ENCODE measurements at places on chromosomes 3 and 15. TPM values are rescaled to one million over a fixed set of nuclear protein-coding genes. Genes with fewer than 3 reads are reported as not detected.
A peak's percentile ranks its signal among the peaks of the same experiment; 100 is the strongest.

DNA sequence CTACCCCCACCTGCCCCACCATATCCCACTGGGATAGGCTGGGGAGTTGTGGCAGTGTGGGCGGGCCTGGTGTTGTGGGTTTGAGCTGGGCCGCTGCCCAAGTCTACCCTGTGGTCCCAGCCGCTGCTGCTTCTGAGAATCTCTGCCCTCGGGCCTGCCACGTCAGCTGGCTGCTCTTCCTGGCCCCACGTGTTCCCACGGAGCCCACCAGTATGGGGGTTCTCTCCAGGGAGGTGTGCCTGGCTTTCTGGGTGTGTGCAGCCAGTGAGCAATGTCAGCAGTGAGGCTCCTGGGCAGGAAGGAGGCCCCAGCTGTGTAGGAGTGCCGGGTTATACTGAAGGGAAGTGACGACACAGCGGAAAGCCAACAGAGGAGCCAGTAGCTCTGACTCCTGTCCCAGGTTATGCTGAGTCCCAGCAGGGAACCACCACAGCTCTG is 10.5 kb downstream of the GNAI2 start:
- H3K27ac ChIP-seq = peak overlapping the region; percentile 88
- peaks cover 4% of the 10 kb centered on the region for H3K36me3 ChIP-seq
- peaks cover 82% of the 10 kb centered on the region for H3K4me1 ChIP-seq
- no peak overlapping the region for H3K4me3 ChIP-seq
- no peaks in the 10 kb centered on the region for H3K27me3 ChIP-seq

Gene SEMA6D
- 16.9 TPM for total RNA-seq

- no peak overlapping the region for H3K4me3 ChIP-seq
- H3K27me3 ChIP-seq = no peaks in the 10 kb centered on the region
- no peak overlapping the region for H3K27ac ChIP-seq
- H3K36me3 ChIP-seq = no peaks in the 10 kb centered on the region
- no peak for DNase-seq
- H3K4me1 ChIP-seq = no peaks in the 10 kb centered on the region
Observed at GRCh38 chr15:87826119-87826747, 430.3 kb downstream of the NTRK3 start.

Gene SPINK8
- total RNA-seq = not detected

- no peaks in the 10 kb centered on the region for H3K27me3 ChIP-seq
- H3K36me3 ChIP-seq = no peaks in the 10 kb centered on the region
- no peak for DNase-seq
- H3K27ac ChIP-seq = no peak overlapping the region
Observed at GRCh38 chr3:185786956-185787877, 37.6 kb downstream of the IGF2BP2 start.

DNA sequence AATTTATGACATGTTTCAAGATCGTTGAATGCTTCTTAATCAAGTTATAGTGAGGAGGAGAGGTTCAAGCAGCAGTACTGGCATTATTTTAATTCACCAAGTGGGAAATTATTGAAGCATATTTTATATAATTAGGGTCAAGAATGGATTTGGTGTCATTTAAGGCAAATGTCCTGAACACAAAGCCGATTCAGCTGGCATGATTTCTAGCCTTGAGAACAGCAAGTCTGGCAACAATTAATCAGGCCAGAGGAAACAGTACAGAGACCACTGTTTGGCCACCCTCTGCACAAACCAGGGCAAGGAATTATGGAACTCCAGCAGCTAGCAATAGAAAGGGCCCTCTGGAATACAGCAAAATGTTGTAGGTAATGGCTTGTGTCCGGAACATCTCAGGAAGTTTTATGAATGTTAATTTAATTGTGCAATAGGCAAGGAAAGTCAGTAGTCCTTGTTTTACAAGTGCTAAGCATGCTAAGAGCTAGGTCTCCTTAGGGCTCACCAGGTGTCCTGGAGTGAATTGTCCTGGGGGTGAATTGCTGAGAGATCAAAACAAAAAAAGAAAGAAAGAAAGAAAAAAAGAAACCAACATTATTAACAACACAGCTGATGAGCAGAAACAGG is 38.7 kb upstream of the SNRK start:
- no peaks in the 10 kb centered on the region for H3K27me3 ChIP-seq
- H3K4me1 ChIP-seq = no peaks in the 10 kb centered on the region
- no peak overlapping the region for H3K4me3 ChIP-seq
- H3K36me3 ChIP-seq = no peaks in the 10 kb centered on the region
- no peak overlapping the region for H3K27ac ChIP-seq
- no peak for DNase-seq

Gene CYP8B1
- total RNA-seq = 10.4 TPM

DNA sequence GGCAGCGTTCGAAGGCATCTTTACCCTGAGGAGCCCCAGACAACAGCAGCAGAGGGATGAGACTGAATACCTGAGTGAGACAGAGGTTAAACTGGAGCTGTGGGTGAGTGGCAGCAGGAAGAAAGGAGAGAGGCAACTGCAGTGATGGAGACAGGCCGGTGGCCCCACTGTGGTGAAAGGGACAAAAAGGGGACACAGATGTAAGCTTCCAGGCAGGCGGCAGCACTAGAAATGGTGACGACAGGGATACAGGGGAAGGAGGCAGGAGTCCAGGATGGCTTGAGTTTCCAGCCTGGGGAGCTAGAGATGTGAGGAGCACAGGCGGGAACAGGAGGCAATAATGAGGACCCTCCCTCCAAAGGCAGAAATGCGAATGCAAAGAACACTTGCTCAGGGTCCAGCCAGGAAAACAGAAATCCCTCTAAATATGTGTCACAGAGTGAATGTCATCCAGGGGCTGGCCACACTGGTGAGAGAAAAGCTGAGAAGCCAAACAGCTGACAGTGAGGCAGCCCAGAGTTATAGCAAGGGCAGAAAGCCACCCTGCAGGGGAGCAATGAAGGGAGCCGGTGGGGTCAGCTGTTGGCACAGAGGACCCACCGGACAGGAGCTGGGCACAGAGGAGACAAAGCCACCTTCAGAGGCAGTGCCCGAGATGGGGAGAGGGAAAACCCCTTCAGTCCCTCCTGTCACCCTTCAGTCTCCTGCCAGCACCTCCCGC is 70.1 kb downstream of the TBC1D2B start:
- H3K36me3 ChIP-seq = peaks cover 35% of the 10 kb centered on the region
- H3K27me3 ChIP-seq = no peaks in the 10 kb centered on the region
- H3K27ac ChIP-seq = no peak overlapping the region
- H3K4me3 ChIP-seq = no peak overlapping the region

DNA sequence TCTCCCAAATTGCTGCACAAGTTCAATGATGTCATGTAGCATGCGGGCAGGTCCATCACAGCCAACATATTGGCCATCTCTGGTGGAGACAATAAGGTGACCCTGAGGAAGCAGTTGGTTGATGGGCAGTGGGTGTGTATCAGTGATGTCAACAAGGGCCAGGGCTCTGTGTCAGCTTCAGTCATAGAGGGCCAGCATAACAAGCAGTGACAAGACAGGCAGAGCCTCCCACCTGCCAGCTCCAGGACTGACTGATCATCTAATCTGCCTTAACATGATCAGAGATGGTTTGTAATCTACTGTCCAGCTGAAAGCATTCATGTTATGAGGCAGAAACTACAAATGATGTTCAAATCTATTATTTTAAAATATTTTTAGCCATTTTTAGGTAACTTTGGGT is 62.3 kb downstream of the GLB1 start:
- no peaks in the 10 kb centered on the region for H3K27me3 ChIP-seq
- no peak for DNase-seq
- no peaks in the 10 kb centered on the region for H3K4me1 ChIP-seq
- H3K36me3 ChIP-seq = no peaks in the 10 kb centered on the region
- no peak overlapping the region for H3K27ac ChIP-seq

GRCh38 chr3:75224412-75224811 is 439.7 kb upstream of the FRG2C start:
- H3K27me3 ChIP-seq = no peaks in the 10 kb centered on the region
- no peak overlapping the region for H3K27ac ChIP-seq
- no peak for DNase-seq
- H3K36me3 ChIP-seq = no peaks in the 10 kb centered on the region
- no peaks in the 10 kb centered on the region for H3K4me1 ChIP-seq
- H3K4me3 ChIP-seq = no peak overlapping the region

Gene ZNF660
- total RNA-seq = 5.3 TPM

DNA sequence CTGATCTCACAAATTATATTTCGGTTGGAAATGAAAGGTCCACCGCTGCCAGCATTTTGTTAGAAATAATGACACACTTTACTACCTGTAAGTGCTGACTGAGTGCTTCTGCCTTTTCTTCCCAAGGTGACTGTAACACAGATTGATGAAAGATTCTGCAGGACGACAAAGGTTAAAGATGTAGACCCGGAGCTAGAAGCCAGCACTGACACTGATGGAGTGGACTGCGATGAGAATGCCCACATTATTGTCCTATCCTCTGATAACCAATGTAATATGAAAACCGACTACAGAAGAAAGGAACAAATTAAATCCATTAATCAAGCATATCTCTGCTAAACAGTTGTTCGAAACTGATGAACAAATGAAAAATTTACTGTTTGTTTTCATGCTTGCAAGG is 666.5 kb downstream of the GBE1 start:
- no peaks in the 10 kb centered on the region for H3K36me3 ChIP-seq
- H3K27ac ChIP-seq = no peak overlapping the region
- H3K4me3 ChIP-seq = no peak overlapping the region
- DNase-seq = no peak

- H3K27me3 ChIP-seq = no peaks in the 10 kb centered on the region
- no peak overlapping the region for H3K27ac ChIP-seq
- H3K4me1 ChIP-seq = no peaks in the 10 kb centered on the region
- no peak for DNase-seq
Observed at GRCh38 chr3:197260491-197261163, 37.8 kb downstream of the DLG1 start.

Gene STRIT1
- not detected for total RNA-seq

- no peak for DNase-seq
- H3K4me1 ChIP-seq = no peaks in the 10 kb centered on the region
- no peak overlapping the region for H3K4me3 ChIP-seq
- H3K27me3 ChIP-seq = no peaks in the 10 kb centered on the region
- H3K36me3 ChIP-seq = no peaks in the 10 kb centered on the region
- H3K27ac ChIP-seq = no peak overlapping the region
Observed at GRCh38 chr3:30440880-30441279, 165.5 kb upstream of the TGFBR2 start.

Gene INSYN1
- 4.2 TPM for total RNA-seq

Gene RPL22L1
- 45.1 TPM for total RNA-seq

GRCh38 chr15:58528188-58528870 is 96.5 kb downstream of the LIPC start:
- H3K4me3 ChIP-seq = no peak overlapping the region
- H3K27me3 ChIP-seq = no peaks in the 10 kb centered on the region
- H3K36me3 ChIP-seq = no peaks in the 10 kb centered on the region

DNA sequence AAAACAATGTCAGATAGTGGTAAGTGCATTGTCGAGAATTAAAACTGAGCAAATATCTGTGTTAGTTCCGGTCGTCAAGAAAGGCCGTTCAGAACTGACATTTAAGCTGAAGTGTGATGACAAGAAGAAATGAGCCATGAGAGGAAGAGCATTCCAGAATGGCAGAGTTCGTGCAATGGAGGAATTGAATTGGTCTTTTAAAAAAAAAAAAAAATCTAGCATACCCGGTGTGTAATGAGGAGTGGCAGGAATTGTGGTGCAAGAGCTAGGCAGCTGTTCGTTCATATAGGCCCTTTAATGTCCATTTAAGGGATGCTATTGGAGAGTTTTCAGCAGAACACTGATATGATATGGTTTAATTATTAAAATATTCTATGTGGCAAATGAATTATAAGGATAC is 2.6 kb upstream of the GBE1 start:
- no peaks in the 10 kb centered on the region for H3K36me3 ChIP-seq
- no peaks in the 10 kb centered on the region for H3K27me3 ChIP-seq
- no peak overlapping the region for H3K27ac ChIP-seq
- no peak for DNase-seq

Gene CDC25A
- total RNA-seq = 0.88 TPM

Gene TRH
- not detected for total RNA-seq

DNA sequence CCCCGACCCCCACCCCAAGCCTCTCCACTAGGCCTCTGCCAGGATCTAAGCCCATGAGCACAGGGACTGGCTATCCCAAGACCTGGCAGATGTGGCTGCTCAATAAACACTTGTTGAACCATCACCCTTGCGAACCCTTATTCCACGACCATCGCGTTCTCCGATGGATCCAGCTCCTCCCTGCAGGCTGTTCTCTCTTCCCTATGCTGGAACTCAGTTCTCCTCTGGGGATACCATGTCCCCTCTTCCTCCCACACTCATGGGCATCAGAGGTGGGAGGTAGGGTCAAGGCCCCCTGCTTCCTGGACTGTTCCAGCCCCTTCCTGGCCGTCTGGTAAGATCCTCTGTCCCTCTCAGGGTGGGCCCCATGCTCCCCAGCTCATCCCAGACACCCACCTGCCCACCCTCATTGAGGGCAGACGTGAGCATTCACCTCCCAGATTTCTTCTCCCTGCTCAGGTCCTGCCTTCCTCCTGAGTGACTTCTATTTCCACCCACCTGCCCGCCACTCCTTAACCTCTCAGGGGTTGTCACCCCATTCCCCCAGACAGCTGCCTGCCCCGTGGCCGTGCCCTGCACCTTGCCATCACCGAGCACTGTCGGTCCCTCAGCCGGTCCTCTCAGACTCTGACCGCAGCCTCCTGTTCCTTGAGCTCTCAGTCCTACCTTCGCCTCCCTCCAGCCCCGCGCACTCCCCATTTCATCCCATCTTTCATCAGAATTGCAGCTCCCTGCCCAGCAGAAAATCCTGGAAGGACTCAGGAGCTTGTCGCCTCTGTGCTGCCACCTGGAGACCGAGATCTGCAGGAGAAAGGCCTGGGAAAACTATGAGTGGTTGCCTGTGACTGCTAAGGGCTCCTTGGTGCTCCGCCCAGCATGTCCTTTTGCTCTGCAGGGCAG is 42.0 kb downstream of the PML start:
- DNase-seq = peak; percentile 77
- H3K27ac ChIP-seq = no peak overlapping the region
- no peaks in the 10 kb centered on the region for H3K27me3 ChIP-seq
- no peaks in the 10 kb centered on the region for H3K4me1 ChIP-seq
- no peak overlapping the region for H3K4me3 ChIP-seq
- H3K36me3 ChIP-seq = no peaks in the 10 kb centered on the region

DNA sequence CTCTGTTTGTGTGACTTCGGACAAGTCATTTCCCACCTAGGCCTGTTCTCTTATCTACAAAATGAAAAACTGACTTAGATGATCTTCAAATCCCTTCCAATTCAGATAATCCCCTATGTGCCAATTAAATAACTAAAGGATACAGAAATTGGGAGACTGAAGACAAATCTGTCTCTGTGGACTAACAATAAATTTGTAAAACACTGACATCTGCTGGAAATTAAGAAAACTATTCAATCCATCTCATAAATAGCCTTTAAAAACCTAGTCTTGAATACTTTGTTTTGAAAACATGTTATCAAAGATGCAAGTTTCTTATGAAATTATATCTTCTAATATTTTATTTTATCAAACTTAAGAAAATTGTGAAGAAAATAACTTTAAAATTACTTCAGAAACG is 38.3 kb downstream of the MTHFS start:
- no peaks in the 10 kb centered on the region for H3K27me3 ChIP-seq
- no peaks in the 10 kb centered on the region for H3K36me3 ChIP-seq
- no peak for DNase-seq

DNA sequence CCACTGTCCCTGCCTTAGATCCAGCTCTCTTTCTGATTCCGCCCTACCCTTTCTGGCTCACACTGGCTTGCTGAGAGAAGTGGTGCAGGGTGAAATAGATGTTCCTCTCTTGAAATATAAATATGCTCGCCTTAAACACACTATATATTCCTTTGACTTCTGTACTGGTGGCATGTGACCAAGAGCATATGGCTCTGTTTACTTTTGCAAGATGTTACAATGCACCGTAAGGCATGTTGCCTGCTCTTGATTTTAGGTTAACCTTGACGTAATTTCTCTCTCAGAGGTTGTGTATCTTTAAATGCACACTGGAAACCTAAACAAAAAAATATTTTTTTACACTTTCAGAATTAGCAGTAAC is 749 bp downstream of the RSRC1 start:
- H3K27ac ChIP-seq = no peak overlapping the region
- peak overlapping the region; percentile 92 for H3K4me3 ChIP-seq
- DNase-seq = no peak
- H3K36me3 ChIP-seq = no peaks in the 10 kb centered on the region
- peaks cover 32% of the 10 kb centered on the region for H3K27me3 ChIP-seq

Gene NRROS
- total RNA-seq = 11.6 TPM
